CD4-positive, alpha-beta T cell treated with Interleukin-15 for 1 hour (primary cell): ENCODE measurements at places on chromosomes 2 and 18.

DNA sequence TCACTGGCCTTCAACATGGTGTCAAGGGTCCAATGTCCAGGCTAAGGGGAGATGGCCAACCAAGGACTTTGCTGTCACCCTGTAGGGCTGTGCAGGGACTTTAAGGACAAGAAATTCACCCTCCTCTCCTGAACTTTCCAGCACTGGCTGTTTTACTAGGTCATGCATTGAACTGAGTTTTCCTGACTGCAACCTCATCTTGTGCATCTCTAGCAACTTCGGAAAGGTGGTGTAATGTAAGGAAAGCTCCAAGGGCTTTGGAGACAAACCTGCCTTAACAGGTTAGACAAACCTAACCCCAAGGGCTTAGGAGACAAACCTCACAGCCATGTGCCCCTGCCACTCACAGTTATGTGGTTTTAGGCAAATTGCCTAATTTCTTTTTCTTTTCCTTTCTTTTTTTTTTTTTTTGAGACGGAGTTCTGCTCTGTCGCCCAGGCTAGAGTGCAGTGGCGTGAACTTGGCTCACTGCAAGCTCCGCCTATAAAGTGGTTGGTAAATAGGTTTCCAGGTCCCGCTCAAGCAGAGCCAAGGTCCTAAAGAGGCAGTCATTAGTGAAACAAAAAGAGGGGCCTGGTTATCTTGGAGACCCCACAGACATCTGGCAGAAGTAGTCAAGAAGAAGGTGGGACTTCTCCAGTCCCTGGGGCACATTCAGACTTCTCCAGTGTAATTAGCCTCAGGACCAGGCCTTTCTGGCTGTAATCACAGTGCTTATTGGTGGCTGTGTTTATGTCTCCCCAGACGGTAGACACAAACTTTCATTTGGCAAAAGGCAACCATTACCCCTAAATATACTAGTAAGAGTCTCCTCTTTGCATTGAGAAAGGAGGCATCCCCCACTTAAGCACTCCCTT, 37.6 kb upstream of the PMAIP1 start:
- no peak for DNase-seq

GRCh38 chr2:163175294-163175693, 336.7 kb upstream of the KCNH7 start:
- no peak for DNase-seq

- no peak for DNase-seq
Observed at GRCh38 chr2:31523871-31524492, 56.8 kb downstream of the SRD5A2 start.

DNA sequence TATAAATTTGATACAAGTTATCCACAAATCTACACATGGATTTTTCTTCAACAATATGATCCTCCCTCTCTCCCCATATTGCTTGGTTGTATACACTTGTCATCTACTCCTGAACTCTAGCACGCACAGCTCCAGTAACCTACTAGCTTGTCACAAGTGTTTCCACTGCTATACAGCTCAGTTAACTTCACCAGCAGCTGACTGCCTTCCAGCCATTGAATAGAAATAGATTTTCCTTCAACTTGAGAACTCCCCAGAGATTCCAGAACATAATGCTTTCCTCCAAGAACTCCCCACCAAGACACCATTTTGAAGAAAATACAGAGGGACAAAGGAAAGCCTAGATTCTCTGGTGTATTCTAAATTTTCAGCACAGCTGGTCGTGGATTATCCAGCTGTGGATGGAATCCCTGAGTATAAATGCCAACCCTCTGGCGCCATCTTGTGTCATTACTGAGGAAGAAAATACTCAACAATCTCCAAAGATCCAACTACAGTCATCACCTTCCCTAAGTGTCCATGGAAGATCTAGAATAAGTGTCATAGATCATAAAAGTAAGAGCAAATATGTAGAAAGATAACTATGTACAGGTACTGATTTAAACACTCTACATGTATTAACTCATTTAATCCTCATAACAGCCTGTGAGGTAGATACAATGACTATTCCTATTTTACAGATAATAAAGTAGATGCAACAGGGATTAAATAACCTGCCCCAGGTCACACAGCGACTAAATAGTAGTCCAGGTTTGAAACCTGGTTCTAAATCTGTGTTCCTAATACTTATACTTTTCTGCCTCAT, 156.7 kb downstream of the ARHGAP28 start:
- DNase-seq, result no peak

DNA sequence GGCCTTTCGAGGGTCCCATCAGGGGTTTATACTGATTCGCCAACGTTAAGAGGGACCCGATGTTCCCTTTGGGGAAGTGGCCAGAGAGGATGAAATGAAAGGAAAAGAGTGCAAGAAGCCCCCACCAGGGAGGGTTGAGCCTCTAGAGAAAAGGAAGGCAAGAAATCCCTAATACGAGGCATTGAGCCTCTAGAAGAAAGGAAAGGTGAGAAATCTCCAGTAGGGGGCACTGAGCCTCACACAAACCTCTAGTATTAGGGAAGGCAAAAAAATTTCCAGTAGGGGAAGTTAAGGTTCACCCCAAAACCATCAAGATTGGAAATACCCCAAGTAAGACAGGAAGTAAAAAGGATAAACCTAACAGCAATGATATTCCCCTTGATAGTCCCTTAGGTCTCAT, 9.8 kb upstream of the SAP130 start:
- no peak for DNase-seq

DNA sequence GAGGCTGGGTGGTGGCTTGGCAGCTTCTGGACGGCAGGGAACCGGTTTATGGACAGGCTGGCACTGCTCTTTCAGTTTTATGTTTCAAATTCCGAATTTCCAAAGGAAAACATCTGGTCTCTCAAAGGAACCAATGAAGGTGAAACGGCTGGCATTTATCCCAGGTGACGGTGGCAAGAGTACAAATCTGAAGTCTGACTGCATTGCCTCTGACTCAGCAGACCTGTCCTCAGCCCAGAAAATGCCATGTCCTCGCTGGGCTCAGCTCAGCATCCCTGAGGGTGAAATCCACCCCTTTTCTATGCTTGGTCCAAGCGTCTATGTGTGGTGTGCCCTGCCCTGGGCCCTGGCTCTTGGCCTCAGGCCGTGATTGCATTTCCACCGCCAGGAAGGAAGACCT, 38.1 kb downstream of the NAPG start:
- no peak for DNase-seq

- DNase-seq, result no peak
Observed at GRCh38 chr2:147133286-147133908, 711.4 kb upstream of the ACVR2A start.

GRCh38 chr2:96225016-96225533, 16.4 kb upstream of the STARD7 start:
- DNase-seq, result peak; percentile 42

DNA sequence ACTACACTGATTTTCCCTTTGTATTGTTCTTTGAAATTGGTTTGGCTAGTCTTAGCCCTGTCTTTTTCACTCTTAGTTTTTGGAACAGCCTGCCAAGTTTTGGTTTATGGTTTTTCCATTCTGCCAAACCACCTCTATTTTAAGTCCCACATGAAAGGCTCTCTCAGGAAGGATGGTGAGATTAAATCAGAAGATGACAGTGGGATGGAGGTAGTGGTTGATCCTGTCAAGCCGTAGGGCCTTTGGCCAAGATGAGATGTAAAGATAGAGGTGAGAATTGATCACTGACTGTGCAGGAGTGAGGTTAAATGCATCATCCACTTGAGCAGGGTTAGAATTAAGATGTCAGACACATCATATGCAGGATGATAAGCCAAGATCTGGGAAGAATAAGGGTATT, 948.5 kb downstream of the SLC4A3 start:
- no peak for DNase-seq

DNA sequence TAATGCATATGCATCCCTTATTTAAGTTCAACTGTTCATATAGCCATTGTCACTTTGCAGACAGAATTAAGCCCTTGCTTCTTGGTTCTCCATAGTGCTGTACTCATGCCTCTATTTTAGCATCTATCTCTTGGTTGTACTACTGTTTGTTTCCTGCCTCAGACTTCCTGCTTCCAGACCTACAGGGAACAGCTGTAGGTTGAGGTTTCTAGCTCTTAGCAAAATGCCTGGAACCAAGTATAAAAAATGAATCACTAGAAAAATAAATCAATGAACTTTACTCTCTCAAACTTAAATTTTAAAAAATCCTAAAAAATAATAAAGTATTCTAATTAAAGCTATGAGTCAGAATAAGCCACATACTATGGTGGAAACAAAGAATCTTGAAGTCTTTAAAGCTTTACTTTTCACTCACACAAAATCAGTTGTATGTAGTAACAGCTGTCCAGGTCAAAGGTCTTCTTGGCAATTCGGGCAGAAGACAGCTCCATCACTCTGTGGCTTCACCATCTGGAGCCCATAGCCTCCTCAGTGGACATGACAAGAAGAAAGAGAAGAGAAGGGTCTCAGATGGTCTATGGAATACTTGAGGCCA, 1228.1 kb upstream of the GYPC start:
- DNase-seq, result no peak

GRCh38 chr2:37417321-37417720, 72.9 kb downstream of the QPCT start:
- DNase-seq, result no peak

GRCh38 chr2:62339413-62339812, 143.5 kb downstream of the B3GNT2 start:
- no peak for DNase-seq

DNA sequence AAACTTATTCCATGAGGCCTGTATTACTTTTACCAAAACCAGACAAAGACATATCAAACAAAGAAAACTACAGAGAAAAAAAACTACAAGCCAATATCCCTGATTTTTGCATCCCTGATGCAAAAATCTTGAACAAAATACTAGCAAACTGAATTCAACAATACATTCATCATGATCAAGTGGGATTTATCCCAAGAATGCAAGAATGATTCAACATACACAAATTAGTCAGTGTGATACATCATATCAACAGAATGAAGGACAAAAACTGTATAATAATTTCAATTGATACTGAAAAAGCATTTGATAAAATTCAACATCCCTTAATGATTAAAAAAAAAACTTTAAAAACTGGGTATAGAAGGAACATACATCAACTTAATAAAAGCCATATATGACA, 106.8 kb downstream of the SLC39A10 start:
- DNase-seq, result no peak

DNA sequence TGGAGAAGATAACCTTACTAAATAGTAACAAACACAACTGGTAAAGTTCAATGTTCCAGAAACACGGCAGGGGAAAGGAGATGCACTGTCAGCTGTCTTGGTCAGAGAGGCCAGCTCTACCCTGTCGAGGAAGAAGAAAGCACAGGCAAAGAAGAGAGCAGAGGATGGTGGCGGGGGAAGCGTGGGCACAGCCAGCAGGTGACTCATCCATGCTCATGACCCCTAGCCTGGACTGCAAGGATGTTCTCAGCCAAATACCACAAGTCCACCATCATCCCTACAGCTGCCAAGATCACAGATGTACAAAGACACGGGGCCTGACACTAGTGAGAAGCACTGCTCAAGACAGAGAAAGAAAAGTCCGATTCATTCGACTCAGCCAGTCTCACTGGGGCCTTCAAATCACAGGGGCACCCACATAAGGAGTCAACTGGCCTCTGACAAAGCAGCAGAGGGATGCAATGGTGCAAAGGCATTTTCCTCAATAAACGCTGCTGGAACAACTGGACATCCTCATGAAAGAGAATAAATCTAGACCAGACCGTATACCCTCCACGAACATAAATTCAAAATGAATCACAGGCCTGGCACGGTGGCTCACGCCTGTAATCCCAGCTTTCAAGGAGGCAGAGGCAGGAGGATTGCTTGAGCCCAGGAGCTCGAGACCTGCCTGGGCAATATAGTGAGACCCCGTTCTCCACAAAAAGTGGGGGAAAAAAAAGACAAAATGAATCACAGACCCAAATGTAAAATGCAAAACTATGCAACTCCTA, 5.6 kb downstream of the DTYMK start:
- no peak for DNase-seq

DNA sequence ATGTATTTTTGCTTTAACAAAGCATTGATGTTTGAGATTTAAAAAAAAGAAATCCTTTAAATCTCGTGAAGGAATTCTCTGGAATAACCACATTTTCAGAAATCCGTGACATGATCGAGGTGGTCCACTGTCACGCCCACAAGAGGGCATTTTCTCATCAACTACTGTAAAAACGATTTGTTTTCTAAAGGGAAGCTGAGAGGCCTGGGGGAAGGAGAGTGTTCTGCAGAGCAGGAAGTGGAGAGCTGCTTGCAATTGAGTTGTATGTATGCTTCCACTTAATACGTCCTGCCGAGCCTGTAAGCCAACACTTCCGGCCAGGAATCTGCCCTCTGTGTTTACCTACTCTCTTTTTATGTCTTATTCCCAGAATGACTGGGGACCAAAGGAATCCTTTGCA, 19.4 kb downstream of the KLHL29 start:
- DNase-seq, result no peak

GRCh38 chr2:59770651-59771050, 782.8 kb downstream of the BCL11A start:
- DNase-seq, result no peak

DNA sequence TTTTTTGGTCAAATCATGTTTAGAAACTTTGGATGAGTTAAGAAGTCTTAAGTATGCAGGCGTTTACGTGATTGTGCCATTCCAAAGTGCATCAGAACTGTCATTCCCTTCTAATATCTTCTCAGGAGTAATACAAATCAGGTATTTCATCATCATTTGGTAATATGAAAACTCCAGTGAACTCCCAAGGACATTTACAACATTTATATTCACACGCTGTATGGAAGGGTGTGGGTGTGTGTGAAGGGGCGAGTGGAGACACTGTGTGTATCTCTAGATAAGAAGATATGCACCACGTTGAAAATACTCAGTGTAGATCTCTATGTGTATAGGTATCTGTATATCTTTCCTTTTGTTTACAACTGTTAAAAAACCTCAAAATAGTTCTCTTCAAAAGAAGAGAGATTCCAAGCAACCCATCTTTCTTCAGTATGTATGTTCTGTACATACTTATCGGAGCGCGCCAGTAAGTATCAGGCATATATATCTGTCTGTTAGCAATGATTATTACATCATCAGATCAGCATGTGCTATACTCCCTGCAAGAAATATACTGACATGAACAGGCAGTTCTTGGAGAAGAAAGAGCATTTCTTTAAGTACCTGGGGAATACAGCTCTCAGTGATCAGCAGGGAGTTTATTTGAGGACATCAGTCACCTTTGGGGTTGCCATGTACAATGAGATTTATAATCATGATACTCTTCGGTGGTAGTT, 29.3 kb downstream of the COX7A2L start:
- DNase-seq, result no peak

- no peak for DNase-seq
Observed at GRCh38 chr2:69753659-69754363, 11.9 kb downstream of the ANXA4 start.

DNA sequence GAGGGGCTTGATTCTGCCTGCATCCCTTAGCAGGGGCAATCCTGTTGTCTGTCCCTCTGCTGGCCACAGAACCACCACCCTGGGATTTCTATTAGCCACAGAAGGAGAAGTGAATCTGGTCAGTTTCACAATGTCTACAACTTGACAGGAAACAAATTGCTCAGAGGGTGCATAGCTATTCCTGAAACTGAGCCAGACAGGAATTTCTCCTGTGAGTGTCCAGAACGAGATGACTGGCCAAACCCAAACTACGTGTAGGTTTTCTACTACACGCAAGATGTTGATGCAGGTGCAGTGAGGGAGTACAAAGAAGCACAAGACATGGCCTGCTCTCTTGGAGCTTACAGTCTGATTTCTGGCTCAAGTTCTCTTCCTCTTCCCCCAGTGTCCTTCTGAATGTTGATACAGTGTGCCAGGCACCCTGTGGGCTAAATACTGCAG, 201.9 kb downstream of the CLIP4 start:
- peak; percentile 33 for DNase-seq
